GM12892 (cell line): ENCODE measurements at places on chromosomes 7 and 10.

- DNase-seq, result no peak
Observed at GRCh38 chr10:124704428-124705380, 39.5 kb downstream of the FAM53B start.

GRCh38 chr10:51894771-51895578, 195.6 kb upstream of the CSTF2T start:
- DNase-seq, result no peak

GRCh38 chr10:67662415-67662814, 33.6 kb downstream of the CTNNA3 start:
- DNase-seq, result no peak

DNA sequence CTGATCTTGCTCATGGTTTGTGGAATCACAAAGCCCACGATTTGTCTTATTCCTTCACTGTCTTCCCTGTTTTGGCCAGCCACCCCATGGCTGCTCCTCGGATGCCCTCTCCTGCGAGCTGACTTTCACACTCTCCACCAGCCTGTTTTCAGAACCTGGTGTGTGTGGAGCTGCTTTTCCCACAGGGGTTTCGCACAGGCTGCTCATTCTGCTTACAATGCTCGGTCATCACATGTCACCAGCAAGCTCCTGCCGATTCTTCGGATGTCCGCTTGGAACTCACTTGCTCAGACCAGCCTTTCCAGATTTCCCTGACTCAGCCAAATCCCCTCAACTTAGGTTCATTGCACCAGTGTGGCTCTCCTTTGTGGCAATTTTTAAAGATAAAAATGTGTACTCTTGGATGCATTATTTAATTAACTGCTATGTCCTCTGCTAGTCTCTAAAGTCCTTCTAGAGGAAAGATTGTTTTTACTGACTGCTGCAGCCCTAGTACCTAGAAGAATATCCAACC, 1018.6 kb upstream of the LRRTM3 start:
- no peak for DNase-seq

GRCh38 chr7:42105554-42106358, 131.3 kb downstream of the GLI3 start:
- no peak for DNase-seq

DNA sequence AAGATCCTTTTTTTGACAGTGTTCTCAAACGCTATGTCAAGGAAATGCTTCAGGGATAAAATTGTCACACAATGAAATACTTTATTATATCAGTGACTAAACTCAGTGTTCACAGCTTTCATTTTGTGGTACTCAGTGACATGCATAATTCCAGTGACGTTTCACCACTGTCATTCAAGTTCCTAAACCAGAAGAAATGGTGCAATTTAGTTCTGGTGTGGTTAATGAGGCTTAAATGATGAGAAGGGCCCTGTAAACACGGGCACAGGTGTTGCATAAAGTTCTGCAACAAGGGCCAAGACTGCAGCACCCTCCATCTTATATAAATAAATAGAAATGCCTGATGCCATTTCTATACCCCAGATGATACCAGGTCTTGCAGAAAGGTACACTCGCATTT, 1247.1 kb downstream of the GATA3 start:
- no peak for DNase-seq

GRCh38 chr10:21807180-21807579, 196.3 kb downstream of the DNAJC1 start:
- DNase-seq, result no peak

- DNase-seq, result no peak
Observed at GRCh38 chr7:121505540-121506182, 109.6 kb upstream of the FAM3C start.

- no peak for DNase-seq
Observed at GRCh38 chr7:22771872-22772228, 44.9 kb downstream of the IL6 start.

- DNase-seq, result no peak
Observed at GRCh38 chr7:128937271-128937646, 468 bp upstream of the IRF5 start.

DNA sequence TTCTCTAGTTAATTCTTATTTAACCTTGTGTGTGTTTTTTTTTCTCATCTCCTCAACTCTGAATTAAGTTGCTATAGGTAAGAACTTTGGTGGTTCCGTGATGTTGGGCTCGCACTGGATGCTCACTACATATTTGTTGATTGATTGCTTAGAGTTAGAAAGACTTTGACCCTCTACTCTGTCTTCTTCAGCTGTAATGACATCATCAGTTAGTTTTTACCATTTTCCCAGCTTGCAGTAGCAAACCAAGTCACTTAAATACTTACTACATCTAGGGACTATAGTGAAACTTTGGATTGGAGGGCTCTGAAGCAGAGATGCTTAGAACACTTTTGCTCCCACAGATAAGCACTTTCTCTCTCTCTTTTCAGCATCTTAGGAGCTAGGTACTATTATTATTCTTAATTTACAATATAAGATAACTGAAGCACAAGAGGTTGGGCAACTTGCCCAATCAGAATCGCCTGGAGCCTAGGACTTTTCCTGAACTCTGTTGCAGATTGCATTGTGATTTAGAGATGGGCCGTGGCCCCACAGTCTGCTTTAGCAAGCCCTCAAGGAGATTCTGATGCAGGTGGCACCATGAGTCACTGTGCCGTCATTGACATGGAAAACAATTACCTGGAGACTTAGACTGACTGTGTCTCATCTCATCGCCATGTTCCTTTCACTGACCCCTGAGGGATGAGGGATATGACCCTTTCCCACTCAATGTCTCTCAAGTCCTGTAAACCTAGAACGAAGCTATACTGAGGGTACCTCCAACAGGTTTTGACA, 471.9 kb upstream of the PODXL start:
- DNase-seq, result no peak

DNA sequence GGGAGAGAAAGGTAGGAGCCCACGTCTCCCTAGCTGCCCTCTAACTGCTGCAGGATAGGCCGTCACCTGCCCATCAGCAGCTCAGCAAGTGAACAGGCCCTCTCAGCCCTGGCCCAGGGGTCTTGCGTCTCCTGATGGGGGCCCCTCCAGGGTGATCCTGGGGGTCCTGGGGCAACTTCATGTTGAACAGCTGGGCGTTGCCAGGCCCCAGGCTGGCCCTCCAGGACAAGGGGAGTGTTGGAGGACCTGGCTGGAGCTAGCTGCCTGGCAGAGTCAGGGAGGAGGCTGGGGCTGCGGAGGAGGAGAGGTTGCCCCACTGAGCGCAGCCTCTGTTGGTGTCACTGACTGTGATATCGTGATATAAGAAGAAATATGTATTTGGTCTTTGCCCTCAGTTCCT, 34.7 kb downstream of the SPOCK2 start:
- DNase-seq, result no peak

DNA sequence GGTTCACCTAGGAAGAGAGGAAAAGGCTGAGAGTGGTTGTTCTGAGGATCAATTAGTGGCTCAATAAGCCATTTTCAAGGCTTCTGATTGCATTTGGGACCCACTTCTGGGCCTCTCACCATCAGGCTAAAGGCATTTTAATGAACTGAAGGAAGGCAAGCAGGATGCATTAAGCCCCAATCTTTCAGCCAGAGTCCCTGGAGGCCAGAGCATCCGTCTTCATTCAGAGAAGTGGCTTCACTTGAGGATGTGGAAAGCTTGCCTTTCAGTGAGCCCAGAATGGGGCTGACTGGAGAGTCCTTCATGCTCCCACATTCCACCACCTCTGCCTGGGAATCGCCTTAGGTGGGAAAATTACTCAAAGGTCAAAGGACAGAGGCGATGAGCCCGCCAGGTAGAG, 41.8 kb downstream of the COL17A1 start:
- no peak for DNase-seq

DNA sequence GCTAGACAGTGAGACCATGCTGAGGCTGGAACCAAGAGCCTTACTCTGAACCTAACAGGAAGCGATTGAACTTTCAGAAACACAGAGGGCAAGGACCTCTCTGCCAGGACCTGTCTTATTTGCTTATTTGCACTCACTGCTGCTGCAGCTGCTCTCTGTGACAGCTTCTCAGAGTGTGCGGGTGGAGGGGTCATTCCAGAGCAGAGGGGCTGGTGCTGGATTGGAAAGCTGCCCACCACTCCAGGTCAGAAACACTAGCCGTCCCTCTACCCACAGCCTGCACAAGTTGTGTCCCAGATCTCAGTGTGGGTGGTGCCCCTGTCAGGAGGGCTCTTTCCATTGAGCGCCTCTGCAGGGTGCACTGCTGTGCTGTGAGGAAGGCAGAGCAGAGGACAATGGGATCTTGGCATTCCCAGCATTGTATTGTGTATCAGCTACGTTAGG, 126.2 kb downstream of the CCNY start:
- DNase-seq, result no peak

DNA sequence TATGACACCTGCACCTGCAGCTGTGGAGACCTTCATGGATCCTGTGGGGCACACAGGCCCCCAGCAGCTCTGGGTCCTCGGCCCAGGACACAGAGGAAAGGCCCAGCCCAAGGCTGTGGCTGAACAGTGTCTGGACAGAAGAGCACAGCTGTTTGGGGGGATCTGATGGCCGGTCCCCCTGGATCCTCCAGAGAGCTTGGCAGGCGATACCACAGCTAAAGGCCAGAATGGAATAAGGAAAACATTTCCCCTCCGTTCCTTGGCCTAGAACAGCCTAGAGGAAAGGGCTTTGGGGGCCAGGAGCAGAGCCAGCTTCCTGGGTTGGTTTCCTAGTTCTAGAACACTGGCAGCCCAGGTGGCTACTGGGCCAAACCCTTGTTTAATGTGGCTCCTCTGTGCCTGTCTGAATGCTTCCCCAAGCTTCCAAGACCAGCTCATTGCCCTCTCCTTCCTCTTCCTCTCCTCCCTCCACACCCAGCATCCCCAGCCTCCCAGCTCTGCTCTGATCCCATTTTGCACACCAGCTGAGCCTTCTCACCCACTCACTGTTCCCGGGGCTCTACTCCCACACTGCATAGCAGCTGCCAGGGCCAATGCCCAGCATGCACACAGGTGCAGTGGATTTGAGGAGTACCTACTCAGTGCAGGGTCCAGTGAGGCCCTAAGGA, 46.9 kb downstream of the GPAM start:
- DNase-seq, result no peak

DNA sequence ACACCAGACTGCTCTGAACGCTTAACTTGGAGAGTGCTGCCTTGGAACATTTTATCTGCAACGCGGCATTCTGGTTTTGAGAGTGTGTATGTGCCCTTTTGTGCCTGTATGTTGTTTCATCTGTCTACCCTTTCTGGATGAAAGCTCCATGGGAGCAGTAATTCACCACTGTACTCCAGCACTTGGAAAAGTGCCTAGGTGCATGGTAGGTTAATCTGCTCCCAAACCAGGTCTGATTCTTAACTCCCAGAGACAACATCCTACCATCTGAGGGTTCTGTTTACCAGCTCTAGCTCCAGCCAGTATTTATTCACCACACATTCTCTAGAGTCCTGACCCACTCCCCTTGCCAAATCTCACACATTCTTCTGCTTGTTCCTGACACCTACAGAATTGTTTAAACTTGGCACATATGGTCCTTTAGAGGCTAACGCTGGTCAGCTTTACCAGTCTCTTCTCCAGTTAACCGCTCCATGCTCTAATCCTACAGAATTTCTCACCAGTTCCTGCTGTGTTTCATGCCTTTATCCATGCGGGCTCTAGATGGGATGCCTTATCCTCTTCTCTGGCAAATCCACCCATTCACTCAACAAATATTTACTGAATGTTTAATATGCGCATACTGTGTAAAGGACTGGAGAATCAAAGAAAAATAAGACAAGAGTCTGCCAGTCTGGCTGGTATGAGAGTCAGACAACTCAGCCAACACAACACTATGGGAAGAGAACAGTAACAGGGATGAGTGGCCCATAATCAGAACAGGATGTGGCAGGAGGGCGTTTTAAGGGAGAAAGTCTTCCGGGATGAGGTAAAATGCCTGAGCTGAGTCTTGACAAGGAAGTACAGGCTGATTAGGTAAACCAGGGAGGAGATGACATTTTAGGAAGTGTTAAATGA, 46.3 kb downstream of the MTPN start:
- no peak for DNase-seq

- DNase-seq, result no peak
Observed at GRCh38 chr10:108336836-108337235, 1172.3 kb upstream of the SORCS1 start.

GRCh38 chr10:35540296-35541164, 64.6 kb upstream of the GJD4 start:
- DNase-seq, result no peak

DNA sequence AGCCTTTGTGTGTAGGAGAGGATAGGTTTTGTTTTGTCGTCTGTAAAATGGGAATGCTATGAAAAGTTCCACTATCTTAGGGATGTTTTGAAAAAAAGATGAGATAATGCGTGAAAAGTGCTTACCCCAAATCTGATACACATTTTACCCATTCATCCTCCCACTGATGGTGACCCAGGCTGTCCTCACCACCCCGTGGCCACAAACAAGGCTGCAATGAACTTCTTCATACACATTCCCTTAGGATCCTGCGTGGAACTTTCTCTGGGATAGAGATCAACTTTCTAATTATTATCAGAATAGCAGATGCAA, 399 bp upstream of the OGDHL start:
- no peak for DNase-seq

DNA sequence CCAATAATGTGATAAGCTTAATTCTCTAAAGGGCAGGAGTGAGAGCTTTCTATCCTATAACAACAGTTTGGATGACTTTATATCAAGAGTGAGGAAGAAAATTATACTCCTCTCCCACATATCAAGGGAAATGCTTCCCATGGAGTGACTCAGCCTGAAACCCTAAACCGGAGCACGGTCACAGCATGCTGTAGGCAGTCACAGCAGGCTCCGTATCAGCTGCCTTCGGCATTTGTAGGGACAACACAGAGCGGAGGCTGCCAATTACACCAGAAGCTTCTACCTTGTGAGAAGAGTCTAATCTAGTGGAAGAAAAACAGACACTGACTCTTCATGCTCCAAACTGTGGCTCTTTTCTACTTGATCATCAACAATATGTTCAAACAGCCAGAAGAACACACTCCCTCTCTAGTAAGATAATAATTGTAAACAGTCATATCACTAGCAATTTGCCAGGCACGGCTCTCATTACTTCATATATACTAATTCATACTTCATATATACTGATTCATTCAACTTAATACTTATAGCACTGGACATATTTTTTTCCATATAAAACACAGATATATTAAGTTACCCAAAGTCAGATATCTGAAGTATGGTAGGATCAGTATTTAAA, 65.9 kb downstream of the DGKB start:
- no peak for DNase-seq

DNA sequence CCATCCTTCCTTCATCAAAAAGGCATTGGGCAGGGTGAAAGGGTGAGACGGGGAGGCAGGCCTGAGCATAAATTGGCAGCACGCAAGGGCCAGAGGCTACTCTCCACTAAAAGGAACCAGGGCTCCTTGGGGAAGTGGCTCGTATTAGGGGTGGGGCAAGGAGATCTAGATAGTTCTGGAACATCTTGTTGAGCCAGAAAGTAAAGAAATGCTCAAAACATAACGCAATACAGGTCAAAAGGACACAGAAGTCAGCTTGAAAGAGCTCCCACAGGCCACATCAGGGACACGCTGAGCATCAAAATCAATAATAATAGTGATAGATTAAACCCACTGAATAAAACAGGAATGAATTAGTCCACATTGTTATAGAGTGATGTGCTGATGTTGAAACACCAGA, 203.1 kb downstream of the ELMO1 start:
- no peak for DNase-seq
